Lower leg skin (tissue), 4 donors: ENCODE measurements at places on chromosomes 3 and 15.
A peak's percentile ranks its signal among the peaks of the same experiment; 100 is the strongest.

DNA sequence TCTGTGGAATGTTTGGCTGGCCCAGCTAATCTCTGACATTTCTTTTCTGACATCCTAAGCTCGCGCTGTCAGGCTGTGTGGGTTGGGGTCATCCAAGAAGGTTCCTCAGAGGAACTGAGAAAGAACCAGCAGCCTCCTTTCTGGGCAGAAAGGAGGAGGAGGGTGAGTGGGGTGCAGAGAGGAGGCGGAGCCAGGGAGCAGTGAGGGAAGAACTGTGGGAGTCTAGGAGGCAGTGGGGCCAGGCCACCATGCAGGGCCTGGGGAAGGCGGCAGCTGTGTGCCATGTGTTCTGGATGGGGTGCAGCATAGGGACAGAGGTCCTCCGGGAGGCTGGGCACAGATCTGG lies 5.3 kb downstream of the SEMA7A start:
- no peak for DNase-seq

DNA sequence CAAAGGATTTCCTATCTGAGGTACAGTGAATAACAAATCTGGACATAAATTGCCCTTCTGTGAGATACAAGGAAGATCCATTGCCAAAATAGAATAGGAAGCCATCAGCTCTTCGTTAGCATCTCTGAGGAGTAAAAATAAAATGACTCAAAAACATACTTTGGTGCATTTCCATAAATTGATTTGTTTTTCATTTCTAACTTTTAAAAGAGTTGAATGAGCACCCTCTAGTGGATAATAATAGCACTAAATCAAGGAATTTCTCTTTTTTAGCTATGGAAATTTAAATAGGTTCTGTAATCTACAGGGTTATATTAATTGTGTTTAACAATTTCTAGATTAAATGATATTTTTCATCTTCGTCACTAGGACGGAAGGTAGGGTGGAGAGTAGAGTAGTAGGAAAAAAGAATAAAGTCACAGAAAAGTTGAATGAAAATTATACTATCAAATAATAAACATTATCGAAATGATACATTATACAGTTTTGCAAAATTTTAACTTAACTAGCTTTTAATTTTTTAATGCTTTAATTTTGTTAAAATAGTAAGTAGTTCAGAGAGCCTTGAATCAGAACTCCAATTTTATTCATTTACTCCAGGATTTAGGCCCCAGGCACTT lies 6.4 kb downstream of the NSUN3 start:
- no peak for DNase-seq

DNA sequence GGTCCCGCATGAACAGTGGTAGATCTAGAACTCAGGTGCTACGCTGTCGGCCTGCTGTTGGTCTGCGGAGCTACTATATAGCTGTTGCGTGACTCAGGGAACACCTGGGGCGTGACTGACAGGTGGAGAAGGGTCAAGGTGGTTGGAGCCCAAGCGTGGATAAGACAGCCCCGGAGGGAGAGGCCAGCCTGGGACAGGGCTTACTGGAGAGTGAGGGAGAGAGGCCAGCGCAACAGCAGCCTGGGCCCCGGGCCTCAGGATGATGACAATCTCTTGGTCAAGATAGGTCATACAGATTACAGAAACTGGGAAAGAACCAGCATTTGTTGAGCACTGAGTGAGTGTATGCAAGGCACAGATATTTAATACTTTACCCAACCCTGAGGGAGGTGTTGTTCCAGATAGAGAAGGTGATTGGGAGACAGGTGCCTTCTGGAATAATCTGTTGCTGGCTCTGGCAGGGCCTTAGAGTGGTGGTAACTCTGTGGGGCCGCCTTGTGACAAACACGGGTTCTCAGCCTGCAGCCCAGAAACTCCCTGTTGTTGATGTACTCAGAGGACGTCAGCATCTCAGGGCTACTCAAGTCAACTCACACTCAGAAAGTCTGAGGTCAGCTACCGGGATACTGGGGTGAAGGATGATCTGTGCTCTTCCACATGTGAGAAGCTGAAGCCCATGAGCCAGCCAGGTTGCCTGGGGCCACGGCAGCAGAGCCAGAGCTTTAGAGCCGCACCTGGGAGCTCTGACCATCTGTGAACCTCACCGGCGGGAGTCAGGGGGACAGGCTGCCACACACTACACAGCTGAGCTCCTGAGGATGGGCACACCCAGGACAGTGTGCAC lies 265.4 kb upstream of the HES1 start:
- DNase-seq, result no peak

DNA sequence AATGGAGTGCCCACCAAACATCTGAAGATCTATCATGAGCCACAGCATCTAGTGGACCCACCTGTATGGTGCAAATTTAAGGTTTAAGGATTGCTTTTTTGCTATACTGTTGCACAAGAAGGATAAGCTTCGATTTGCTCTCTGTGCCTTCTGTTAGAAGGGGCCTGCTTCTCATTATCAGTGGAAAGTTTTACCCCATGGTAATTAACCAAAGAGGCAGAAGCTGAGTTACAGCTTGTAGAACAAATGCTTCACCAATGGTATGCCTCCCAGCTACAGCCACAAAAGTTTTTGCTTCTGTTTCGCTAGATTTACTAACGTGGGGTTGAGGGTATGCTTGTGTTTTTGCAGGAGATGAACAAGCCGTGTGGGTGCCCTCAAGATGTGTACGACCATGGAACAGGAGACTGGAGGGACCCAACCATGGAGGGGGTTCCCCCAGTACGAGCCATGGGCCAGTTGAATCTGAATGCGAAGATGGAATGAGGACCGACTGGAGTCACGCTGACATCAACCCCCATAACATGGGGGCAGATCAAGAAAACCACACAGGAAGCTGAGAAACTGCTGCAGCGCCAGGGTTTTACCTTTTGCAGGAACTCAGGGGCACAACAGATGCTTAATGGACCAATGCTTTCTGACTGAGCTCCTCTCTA lies 43.5 kb downstream of the ACAD9 start:
- peak; percentile 68 for DNase-seq

DNA sequence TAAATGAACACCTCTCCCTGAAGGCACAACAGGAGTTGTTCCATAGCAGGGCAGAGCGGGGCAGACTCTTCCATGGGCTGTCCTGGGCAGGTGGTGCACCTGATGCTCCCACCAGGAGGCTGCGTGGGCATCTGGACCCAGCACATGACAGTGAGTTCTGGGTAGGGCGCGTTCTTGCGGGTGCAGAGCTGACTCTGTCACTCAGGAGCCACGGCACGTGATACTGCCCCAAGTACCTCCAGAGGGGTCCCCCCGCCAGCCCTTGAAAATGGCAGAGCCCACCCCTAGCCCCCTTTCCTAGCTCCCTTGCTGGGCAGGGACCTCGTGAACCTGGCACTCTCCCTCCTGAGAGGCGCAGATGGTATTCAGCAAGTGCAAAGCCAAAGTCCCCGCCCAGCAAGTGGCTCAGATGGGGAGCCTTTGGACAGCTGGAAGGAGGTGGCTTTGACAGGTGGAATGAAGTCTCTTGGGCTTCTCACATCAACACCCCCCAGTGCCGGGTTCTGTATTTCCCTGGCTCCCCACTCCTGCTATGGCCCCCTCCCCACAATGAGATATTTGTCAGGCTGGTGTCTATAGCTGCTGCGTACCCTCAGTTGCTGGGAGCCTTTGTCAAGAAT lies 172.1 kb downstream of the TBC1D2B start:
- DNase-seq, result peak; percentile 84

GRCh38 chr3:87691109-87691508 lies 367.7 kb downstream of the CGGBP1 start:
- no peak for DNase-seq

GRCh38 chr3:183460081-183461055 lies 31.9 kb upstream of the MCF2L2 start:
- DNase-seq, result no peak

DNA sequence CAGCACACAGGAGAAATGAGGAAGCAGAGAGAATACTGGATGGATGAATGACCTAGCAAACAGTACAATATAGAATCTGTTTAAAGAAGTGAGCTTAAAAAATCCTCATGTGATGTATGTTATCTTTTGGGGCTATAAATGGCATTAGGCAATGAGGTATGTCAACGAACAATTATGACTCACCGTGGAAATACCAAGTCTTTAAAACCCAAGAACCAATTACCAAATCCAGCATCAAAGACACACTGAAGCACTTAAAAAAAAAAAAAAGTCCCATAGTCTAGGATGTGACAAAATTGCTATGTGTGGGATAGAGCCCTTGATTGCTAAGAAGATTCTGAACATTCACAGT lies 36.3 kb upstream of the HERC1 start:
- no peak for DNase-seq

DNA sequence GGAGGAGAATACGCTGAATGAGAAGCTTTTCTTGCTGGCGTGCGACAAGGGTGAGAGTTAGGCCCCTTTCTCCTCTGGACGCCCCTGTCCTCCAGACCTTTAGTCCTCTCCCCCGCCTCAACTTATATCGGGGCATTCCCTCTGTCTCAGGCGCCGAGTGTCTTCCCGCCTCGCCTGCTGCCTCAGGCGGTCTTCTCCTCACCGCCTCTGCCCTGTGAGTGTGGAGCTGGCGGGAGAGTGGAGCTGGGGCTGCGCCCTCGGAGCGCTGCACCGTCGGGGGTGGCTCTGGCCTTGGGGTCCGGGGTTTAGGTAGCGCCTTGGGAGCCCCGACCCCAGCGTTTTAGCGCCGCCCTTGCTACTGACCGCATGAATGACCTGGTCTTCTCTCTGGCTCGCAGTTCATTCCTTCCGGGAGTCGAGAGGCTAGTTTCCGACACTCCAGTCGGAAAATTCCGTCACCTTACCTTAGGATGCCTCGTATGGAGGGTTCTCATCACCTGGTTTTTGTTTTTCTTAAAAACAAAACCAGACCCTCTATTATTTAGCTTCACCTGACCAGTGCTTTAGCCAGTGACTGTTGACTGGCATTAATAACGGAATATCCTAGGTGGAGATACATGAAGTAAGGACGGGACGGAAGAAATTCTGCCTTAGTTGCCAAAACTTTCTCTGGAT lies 985 bp downstream of the TRPC1 start:
- DNase-seq, result peak; percentile 21

GRCh38 chr3:80017369-80017768 lies 249.6 kb upstream of the ROBO1 start:
- no peak for DNase-seq

DNA sequence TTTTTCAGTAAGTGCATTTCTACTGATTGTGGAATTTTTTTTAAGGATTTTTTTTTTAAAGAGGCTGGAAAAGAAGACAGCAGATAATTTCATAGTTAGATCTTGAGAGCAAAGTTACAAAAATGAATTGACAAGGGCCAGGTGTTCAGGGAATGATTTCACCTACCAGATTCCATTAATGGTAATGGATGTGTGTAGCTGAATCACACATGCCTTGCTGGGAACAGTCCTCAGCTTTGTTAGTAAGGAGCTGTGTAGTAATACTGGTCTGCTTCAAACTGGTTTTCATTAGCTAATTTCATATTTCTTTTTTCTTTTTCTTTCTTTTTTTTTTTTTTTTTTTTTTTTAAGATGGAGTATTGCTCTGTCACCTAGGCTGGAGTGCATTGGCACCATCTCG lies 16.0 kb downstream of the NR1D2 start:
- DNase-seq, result no peak

DNA sequence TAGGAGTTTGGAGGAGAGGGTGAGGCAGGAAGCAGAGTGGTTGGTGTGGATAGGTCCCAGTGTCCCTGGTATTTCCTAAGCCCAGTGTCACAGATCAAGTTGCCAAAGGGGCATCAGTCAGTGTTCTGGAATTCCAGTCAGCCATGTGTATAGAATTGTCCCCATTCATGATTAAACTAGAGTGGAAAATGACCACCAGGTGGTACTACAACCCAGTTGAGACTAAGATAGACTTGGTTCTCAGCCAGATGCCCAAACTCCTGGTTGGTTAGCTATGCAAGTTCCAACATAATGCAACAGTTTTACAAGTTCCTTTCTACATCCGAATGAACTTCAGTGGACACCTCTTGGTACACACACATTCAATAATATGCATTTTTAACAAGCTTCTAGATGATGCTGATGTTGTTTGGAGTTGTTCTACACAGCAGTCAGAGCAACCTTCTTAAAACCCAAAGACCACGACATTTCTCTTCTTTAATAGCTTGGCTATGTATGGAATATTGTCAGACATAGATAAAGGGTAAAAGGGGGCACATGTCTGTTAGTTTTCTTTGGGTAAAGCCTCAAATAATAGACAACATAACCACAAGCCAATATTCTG lies 8.4 kb upstream of the ATR start:
- peak; percentile 38 for DNase-seq

- DNase-seq, result no peak
Observed at GRCh38 chr15:46710401-46710960, 1006.8 kb upstream of the SEMA6D start.

DNA sequence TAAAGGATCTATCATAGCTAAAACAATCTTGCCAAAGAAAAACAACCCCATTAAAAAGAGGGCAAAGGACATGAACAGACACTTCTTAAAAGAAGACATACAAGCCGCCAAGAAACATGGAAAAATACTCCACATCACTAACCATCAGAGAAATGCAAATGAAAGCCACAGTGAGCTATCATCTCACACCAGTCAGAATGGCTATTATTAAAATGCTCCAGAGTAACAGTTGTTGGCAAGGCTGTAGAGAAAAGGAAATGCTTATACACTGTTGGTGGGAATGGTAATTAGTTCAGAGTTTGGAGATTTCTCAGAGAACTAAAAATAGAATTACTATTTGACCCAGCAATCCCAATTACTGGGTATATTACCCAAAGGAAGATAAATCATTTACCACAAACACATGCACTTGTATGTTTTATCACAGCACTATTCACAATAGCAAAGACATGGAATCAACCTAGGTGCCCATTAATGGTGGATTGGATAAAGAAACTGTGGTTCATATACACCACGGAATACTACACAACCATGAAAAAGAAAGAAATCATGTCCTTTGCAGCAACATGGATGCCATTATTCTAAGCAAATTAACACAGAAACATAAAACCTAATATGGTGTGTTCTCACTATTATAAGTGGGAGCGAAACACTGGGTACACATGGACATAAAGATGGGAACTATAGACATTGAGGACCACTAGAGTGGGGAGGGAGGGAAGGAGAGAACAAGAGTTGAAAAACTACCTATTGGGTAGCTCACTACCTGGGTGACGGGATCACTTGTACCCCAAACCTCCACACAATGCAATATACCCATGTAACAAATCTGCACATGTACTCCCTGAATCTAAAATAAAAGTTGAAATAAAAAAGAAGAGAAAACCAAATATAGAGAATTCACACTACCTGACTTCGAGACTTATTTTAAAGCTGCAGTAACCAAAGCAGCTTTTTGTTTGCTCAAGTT lies 32.6 kb downstream of the ITGA11 start:
- no peak for DNase-seq

GRCh38 chr3:27616031-27616430 lies 106.1 kb downstream of the EOMES start:
- DNase-seq, result no peak

GRCh38 chr3:154334973-154335420 lies 10.7 kb upstream of the DHX36 start:
- DNase-seq, result no peak

DNA sequence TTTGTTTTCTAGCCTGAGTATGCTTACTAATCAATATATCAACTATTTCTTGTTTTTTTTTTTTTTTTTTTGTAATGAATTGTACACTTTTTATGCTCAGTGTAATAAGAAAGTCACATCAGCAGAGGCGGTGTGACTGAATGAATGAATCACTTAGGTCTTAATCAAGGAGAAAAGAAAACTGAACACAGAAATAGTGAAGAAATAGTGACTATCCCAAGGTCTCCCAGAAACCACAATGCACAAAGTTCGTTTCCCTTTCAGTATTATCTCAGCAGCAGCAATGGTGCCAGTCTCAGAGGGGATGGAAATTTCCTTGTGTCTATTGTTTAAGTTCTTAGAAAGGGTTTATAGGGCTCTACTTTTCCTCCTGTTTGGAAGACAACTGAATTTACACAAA lies 80.7 kb downstream of the NR1I2 start:
- no peak for DNase-seq

- DNase-seq, result no peak
Observed at GRCh38 chr3:64508140-64508539, 179.7 kb downstream of the ADAMTS9 start.
